ENCODE measurements at places on chromosomes 12 and 14. TPM values are rescaled to one million over a fixed set of nuclear protein-coding genes. Genes with fewer than 3 reads are reported as not detected.

C12orf75 gene
- 246 TPM for total RNA-seq

PDE3A gene
- 0.07 TPM for total RNA-seq

ZNF891 gene
- 2.0 TPM for total RNA-seq

CFAP54 gene
- total RNA-seq, result 0.14 TPM

CTDSP2 gene
- 62.5 TPM for total RNA-seq

KRT81 gene
- total RNA-seq, result not detected

SMIM41 gene
- 0.16 TPM for total RNA-seq

- DNase-seq, result no peak
These were observed 188.4 kb downstream of the DUSP6 start for GRCh38 chr12:89163918-89164317.

GRCh38 chr12:47553266-47553665, 152.6 kb downstream of the RPAP3 start:
- DNase-seq, result no peak

GRCh38 chr12:64611341-64612284, 1.3 kb downstream of the RASSF3 start:
- no peak for DNase-seq

DNA sequence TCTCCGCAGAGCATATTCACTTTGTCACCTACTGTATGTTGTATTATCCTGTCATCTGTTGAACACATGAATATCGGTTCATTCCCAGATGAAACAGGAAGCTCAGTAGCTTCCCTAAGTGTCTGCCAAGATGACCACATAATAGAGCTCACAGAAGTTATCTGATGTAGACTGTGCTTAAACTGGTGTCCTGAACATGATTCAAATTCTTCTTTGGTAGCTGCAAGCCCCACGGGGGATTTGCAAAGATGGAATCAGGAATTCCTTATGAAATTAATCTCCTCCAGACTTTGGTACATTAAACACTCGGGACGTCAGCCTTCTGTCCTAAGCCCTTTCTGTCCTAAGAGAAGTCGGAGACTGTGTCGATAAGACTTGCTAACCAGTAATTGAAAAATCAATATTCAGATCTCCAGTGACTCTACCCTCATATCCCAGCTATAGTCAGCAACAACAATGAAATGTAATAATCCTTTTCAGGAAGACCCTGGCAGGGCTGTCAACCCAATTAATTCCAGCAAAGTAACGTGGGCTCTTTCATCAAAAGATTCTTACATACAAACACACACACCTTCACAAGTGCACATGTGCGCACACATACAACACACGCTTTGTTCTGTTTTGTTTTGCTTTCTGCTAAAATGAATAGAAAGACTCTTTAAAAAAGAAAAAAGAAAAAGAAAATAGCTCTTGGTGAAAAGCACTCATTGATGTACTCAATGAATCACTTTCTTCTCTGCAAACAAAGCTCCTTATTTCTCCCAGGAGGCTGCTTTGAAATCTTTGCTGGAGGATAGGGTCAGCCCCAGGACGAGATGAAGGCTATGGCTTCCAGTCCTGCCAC, 127.2 kb downstream of the RIMBP2 start:
- no peak for DNase-seq

GRCh38 chr12:121392325-121392716, 7.6 kb upstream of the RNF34 start:
- no peak for DNase-seq

- DNase-seq, result no peak
These were observed 24.6 kb downstream of the RPS6KA5 start for GRCh38 chr14:91035855-91036254.

DNA sequence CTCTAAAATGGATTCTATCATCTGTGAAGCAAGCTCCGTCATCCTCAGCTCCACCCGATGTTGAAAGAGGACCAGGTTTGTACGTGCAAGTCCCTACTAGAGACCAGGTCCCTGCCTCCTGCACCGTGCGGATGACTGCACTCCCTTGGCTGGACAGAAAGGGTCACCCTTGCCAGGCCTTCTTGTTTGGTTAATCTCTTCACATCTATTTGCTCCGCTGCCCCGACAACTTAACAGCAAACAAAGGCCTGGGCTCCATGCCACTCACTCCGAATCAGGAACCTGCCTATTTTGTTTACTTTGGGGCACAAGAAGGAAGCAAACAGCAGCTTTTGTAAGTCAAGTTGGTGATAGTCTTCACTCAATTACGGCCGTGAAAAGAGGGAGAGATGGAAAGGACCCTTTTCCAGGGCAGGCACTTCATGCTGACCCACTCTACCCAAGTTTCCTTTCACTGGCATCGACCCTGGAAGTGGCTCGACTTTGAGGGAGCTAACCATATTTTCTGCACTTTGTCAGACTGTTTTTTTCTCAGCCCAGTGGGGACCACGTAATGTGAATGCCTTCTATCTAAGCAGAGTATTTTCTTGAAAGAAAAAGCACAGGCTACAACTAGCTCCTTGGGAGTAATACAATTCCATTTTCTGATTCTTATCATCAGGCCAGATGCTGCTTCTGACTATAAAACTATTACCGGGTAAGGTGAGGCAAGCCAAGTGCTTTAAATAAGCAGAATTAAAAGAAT, 202.6 kb downstream of the FOXN3 start:
- no peak for DNase-seq

DNA sequence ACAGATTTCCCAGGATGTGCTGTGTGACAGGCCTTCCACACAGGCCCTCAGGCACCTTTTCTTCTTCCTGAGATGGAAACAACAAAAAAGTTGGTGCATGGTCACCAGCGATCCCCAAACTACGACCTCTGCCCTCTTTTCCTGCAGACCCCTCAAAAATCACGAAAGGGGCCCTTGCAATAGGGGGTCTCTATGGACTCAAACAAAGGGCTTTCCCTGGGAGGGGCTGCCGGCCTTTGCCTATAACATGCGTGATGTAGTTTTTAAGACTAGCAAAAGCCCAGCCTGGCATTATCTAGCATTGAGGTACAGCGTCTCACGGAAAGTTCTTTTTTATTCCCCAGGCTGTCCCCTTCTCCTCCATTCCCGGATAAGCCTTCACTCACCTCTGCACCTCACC, 71.2 kb downstream of the DIO3 start:
- no peak for DNase-seq

DNA sequence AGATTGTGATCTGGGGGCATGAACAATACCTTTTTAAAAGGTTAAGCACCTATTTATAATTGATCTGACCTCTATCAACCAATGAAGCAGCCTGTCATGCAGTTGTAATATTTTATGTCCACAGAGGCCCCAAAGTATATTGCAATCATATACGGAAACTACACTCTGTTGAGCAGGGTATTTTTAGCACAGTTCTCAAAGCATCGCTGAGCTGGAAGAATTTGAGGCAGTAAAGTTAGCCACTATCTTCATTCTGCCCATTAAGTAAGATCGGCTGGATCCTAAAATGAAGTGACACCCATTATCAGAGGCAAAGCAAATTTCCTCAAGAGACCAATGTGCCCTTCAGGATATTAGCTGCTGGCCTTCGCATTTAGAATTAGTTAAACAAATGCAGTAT, 47.7 kb upstream of the GRIP1 start:
- no peak for DNase-seq

DNA sequence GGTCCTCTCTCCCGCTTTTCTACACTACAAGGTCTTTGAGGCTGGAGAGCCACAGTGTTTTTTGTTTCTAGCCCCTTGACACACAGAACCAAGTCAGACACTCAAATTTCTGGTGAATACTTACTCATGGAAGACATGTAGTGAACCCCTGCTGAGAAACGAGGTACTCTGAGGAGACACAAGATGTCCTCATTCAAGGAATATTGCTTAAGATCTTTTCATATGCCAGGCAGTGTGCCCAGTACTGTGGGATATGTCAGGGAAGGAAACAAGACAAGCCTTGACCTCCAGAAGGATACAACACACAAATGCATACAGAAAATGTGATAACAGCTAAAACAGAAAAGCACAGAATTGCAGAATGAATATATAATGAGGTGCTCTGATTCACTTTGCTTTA, 75.9 kb downstream of the TMTC1 start:
- no peak for DNase-seq

GRCh38 chr14:53526200-53526599, 373.1 kb upstream of the DDHD1 start:
- no peak for DNase-seq

DNA sequence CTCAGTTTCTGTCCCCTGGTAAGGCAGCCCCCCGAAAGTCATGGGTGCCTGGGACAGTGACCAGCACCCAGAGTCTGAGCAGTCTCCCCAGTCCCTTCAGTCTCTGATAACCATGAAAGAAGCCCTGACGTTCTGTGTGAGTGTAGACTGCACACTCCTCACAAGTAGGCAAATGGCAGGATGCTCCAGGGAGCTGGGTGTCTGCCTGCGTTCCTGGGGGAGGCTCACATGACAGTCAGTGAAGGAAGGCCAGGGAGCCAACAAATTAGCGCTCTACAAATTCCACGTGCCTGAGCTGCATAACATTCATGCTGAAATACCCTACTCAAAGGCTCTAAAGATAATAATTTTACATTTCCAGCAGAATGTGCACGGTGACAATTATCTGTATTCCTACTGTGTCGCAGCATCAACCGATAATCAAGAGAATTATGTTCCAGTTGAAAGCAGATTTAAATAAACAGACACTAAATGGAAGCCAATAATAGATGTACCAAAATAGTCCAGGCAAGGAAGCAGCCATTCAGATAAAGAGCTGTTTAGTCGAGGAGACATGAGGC, 56.3 kb downstream of the ASCL1 start:
- DNase-seq, result no peak

DNA sequence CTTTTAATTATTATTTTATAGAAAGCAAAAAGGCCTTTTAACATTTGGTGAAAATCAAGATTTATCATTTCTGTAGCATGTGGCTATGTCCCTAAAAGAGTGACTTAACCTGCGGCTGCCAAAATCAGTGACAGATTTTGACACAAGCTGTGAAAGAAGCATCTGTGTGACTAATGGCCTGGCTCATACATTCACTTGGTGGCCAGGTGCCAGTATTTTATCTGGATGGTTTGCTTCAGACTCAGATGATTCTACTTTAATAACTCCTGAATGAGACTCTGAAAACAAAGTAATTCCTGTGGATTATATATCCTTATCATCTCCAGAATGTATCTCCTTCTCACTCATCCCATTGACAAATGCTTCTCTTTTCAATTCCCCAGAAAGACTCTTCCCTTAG, 103.0 kb downstream of the FSCB start:
- no peak for DNase-seq

GRCh38 chr12:3335078-3335487, 155.9 kb upstream of the PRMT8 start:
- DNase-seq, result no peak

- DNase-seq, result no peak
These were observed 338.1 kb upstream of the TMEM132C start for GRCh38 chr12:127928615-127929571.

- peak; percentile 47 for DNase-seq
These were observed 7.1 kb upstream of the MRPL52 start for GRCh38 chr14:22822571-22823098.
